ENCODE measurements at places on chromosomes 5 and 9. TPM values are rescaled to one million over a fixed set of nuclear protein-coding genes. Genes with fewer than 3 reads are reported as not detected.

- DNase-seq = no peak
Measured at GRCh38 chr5:114018186-114018585, 343.7 kb upstream of the KCNN2 start.

GRCh38 chr5:135031813-135032694 lies 2.0 kb downstream of the PITX1 start:
- DNase-seq = no peak

- no peak for DNase-seq
Measured at GRCh38 chr9:130755377-130756007, 61.9 kb downstream of the EXOSC2 start.

GRCh38 chr5:167051402-167051768 lies 1240.1 kb upstream of the WWC1 start:
- DNase-seq = no peak

- peak; percentile 62 for DNase-seq
Measured at GRCh38 chr5:169980418-169981053, at the start of gene INSYN2B. TSS of gene INSYN2B (minus strand) at chr5:169980495. CDS start at chr5:169883898, 96,597 bp downstream.

GRCh38 chr5:168693297-168693696 lies 114.1 kb upstream of the PANK3 start:
- no peak for DNase-seq

DNA sequence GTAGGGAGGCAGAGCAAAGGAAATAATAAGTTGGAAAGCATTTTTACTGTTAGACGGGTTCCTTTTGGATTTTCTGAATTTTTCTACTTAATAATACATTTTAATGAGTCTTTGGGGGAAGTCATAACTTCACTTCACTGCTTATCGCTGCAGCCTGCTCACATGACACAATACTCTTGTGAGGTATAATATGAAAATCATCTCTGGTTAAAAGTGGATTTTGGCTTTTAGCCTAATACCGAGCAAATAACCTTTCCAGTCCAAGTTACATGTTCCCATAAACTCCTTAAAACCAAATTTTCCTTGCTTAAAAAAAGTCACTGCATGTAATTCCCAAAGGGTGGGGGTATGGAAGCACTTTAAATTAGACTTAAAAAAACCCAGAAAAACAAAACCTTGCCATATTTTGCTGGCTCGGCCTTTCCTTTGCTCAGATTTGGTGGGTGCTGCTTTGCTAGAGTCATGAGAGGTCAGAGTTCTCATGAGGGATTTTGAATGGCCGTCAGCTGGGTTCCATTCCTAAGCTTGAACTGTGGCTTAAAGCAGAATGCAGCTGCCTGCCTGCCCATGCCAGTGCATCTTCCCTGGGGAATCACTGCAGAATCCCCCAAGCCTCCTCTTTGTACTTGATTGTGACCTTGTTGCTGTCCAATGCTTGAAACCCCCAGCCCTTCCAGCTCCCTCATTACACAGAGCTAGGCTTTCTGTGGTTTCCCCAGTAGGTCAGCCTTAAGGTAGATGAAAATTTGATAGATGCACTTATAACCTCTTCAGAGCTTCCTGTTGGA lies 331.8 kb downstream of the KDM4C start:
- DNase-seq = no peak

DNA sequence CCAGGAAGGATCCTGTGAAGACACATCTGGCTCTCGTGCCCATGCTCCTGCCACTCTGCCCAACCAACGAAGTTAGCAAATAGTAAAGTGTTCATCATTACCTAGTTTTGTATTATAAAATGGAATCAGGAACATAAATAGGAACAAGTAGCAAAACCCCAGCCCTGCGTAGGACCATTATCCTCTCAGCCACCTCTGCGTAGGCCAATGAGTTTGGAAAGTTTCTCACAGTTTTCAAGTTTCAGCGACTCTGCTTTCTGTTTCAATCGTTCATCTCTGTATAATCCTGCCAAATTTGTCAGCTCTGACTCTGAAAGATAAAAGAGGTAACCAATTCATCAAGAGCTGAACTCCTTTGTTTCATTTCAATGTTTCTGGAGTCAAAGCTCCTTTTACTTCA lies 10.1 kb upstream of the SPATA24 start:
- no peak for DNase-seq

GRCh38 chr9:78214492-78214891 lies 21.4 kb upstream of the CEP78 start:
- no peak for DNase-seq

GRCh38 chr9:123609844-123610243 lies 253.8 kb downstream of the CRB2 start:
- DNase-seq = no peak

GRCh38 chr5:1032551-1033027 lies 24.0 kb downstream of the NKD2 start:
- no peak for DNase-seq

DNA sequence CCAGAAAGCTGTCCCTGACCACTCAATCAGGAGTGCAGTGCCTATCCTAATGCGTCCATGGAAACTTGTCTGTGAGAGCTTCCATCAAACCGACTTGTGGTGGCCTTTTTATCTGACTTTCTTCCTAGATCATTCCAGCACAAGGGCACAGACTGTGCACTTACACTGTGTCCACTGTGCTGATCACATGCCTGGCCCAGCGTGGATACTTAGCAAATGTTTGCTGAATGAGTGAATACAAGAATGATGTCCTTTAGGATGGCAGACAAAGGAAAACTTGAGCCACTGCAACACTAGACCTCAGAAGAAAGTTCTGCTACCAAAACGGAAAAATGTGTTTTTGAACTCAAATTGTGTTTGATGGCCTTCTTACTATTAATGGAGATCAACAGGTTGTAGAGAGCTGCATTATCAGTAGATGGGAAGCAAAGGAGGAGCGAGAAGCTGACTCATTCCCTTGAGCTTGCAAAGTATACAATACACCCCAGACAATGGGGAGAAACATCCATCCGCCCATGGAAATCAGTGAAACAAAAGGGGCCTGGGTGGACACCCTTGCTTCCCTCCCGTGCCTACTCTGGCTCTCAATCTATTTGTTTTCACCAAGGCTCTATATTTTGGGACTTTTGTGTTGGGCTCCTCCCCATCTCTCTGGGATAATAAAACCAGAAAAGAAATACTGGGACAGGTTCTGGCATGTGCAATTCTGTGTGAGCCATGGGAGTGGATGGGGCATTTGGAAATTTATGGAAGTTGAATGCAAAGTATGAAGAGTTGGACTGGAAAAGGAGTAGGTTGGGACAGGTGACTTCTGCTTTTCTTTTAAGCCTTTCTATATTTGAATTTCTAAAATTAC lies 76.2 kb upstream of the ZFAND5 start:
- no peak for DNase-seq

DNA sequence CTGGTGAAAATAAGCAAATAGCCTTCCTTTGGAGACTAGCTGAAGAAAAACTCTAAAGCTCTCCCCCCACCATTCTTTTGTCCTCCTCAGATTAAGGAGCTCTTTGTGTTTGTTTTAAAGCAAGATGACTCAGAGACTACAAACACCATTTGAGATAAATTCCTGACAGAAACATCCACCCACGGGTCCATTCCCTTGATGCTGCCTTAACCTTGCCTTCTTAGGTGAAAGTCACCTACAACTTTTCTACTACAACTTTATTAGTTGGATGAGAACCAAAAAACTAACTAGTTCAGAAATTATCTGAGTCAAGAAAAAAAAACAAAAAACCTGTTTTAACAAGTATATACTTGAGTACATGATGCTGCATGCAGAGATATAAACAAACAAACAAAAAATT lies 831.1 kb downstream of the NR2F1-AS1 start:
- no peak for DNase-seq

DNA sequence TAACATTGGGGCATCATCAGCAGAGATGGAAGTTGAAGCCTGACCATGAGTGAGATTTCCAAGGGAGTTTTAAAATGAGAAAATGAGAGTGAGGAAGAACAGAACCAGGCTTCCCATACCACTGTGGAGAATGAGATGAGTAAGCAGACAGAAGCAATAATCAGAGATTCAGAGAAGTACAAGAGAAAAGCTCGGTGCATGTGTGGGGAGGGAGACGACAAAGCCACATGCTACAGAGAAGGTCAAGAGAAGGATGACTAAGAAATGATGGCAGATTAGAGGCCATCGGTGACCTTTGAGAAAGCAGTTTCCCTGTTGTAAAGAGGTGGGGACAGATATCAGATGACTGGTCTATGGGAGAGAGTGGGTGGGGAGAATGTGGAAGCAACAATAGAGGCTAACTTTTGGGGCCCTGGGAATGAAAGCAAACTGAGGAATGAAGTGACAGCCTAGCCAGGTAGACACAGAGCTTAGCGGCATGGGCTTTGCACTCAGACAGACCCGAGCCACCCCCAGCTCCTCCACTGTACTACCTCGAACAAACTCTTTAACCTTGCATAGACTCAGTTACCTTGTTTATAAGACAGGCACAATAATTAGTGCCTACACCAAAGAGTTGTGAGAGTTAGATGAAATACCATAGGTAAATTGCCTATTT lies 207.7 kb downstream of the PIK3R1 start:
- DNase-seq = no peak

- no peak for DNase-seq
Measured at GRCh38 chr5:176921714-176922113, 22.6 kb upstream of the HK3 start.

SLC34A3 gene
- not detected for total RNA-seq

RPL37 gene
- total RNA-seq = 1,647 TPM

GRIN3A gene
- 0.05 TPM for total RNA-seq

SLC36A2 gene
- not detected for total RNA-seq

NOL6 gene
- total RNA-seq = 83.5 TPM

BRD3OS gene
- 16.9 TPM for total RNA-seq

IL4 gene
- not detected for total RNA-seq

Data from ureter (tissue), 1 donor.